Epithelial cell of proximal tubule (primary cell): ENCODE measurements at places on chromosomes 5 and 9. TPM values are rescaled to one million over a fixed set of nuclear protein-coding genes. Genes with fewer than 3 reads are reported as not detected.

The ECSCR gene
- total RNA-seq = 0.12 and 0.65 TPM in 2 replicates

The GGTA1 gene
- 0.14 TPM in 1 of 2 replicates, not detected in the other for total RNA-seq

The SPAAR gene
- total RNA-seq = 0.29 TPM in 1 of 2 replicates, not detected in the other

The ITK gene
- 0.29 TPM in 1 of 2 replicates, not detected in the other for total RNA-seq

The B4GALT7 gene
- total RNA-seq = 31.5 and 36.8 TPM in 2 replicates

The SCAI gene
- total RNA-seq = 2.1 and 4.3 TPM in 2 replicates

GRCh38 chr9:135819905-135820304 lies 87.4 kb downstream of the CAMSAP1 start:
- no peak for DNase-seq

GRCh38 chr9:84379740-84380139 lies 39.2 kb upstream of the SLC28A3 start:
- no peak for DNase-seq

- DNase-seq = no peak
Observed at GRCh38 chr9:71058660-71059059, 62.8 kb downstream of the TRPM3 start.

DNA sequence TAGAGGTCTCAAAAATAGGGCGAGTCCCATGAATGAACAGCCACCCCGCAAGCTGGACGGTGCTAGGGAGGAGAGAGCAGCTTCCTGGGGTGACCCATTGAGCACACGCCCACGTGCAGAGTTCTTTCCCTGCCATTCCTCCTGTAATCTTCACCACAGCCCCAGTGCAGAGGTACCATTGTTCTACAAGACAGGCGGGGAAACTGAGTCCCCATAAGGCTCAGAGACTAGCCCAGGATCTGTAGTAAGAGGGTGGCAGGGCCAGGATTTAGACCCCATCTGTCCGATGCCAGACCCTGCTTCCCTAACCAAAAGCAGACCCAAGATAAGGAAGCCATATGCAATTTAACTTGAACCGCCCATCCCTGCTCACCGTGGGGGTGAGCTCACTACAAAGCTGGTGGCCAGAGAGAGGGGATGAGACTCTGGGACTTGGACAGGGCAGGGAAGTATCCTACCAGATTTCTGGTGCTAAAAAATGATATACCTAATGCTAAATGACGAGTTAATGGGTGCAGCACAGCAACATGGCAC lies 36.7 kb upstream of the ORM1 start:
- DNase-seq = no peak

DNA sequence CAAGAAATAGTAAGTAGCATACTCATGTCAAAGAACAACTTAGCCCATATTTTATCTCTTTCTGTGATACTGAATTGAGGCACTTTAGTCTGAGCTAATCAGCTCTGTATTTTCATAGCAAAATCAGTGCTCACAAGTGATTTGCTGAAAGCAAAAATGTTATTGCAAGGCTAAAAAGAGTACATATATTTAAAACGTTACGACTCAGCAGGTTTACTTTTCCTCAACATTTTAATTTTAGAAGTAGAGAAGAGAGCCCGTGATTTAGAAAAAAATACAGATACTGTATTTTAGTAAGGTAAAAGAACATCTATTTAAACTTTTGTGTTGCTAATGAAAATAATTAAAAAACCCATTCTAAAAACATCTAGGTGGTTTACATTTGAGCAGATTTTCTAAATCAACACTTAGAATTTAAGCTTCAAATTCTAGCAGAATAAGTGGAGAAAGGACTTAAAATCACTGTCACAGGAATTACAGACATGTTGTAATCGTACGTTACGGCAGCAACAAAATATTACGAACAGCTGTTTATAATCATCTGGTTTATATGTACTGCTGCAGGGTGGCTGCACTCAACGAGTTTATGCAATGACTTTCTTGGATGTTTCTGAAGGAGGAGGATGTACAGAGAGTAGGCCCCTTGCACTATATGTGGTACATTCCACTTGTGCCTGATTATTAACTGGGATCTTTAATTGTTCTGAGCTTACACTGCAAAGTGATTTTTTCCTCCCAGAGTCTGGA lies 20.1 kb downstream of the SREK1 start:
- no peak for DNase-seq

DNA sequence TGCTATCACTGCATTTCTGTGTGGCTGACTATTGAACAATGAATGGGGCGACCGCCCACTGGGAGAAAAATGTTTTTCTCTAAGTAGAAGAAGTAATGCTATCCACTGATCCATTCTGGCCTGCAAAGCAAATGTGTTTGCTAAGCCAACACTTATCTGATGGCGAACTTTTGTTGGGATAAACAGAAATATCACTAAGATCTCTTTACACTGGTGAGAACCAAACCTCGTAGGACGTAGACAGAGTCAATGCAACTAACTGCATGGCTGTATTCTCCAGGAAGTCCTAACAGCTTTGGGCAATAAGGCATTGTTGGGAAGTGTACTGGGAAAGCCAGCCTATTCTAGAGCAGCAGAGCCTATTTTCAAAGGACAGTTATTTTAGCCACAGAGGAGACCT lies 77.7 kb downstream of the ANKH start:
- DNase-seq = no peak

- DNase-seq = no peak
Observed at GRCh38 chr9:99748266-99748665, 73.4 kb upstream of the NR4A3 start.

DNA sequence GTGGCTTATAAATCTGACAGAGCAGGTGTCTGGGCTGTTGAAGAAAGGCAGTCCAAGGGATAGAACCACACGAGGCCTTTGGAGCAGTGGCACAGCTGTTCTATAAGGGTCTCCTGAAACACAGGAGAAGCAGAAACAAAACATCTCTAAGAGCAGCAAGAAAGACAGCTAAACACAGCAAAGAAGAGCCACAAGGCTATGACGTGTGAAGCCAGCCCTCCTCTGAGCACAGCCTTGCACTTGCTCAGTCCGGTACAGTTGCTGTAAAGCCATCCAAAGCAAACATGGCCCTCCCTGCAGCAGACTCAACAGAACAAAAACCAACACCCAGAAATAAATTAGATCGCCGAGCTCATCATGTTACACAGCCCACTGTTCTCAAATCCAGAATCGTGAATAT lies 2.6 kb upstream of the GZMK start:
- no peak for DNase-seq

DNA sequence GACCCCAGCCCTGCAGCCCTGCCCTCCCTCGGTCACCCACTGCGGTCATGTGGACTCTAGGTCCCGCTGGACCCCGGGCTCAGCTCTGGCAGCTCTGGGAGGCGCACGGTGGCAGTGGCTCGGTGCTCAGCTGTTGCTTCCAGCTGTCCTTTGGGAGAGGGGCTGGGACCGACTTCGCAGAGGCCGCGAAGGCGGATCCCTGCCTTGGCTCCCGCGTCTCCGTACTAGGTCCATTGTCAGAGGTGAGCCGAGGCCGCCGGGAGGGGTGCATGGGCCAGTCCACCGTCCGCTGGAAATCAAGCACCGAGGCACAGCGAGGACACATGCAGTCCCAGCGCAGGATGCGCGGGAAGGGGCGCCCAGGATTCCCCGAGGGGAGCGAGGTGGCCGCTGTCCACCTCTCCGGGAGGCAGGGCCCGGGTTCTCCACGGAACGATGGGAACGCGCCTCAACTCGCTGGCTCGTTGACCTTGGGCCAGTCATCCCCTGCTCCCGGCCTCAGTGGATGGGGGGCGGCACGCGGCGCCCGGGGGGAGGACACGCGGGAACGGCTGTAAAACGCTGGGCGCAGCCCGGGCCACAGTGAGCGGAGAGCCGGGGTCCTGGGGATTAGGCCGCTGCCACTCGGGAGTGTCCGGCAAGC lies 732 bp downstream of the GBGT1 start:
- no peak for DNase-seq

DNA sequence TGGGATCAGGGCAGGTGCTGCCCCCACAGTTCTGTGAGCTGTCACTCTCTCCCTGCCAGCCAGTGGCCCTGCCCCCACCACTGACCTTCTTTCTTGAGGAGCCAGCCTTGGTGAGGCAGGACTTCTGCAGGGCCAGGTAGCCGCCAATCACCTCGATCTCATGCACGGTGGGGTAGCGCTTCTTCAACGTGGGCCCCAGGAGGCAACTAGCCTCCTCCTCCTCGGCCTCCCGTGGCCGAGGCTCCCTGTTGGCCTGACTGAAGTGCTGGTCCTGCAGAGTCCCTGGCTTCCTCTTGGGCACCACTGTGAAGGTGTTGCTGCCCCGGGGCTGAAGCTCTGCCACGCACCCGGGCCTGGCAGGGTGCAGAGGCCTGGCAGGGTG lies 1.6 kb downstream of the TPRN start:
- no peak for DNase-seq

GRCh38 chr5:123119334-123119986 lies 30.4 kb downstream of the PRDM6 start:
- DNase-seq = no peak

DNA sequence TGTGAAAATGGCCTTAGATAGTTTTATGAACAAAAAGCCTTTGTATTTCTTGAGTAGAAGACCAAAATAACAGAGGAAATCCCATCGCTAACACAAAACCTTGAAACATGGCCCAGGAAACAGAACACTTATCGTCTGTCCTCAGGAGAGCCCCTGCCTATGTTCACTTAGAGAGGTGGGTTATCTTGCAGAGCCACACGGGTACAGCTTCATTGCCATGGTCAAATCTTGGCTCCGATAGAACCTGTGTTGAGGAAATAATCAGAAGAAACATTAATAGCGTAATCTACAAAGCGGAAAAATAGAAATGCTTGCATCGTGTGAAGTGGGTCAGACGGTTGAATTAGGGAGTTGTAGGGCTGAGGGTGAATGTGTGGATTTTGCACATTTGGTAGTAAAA lies 216.1 kb downstream of the MAST4 start:
- no peak for DNase-seq

DNA sequence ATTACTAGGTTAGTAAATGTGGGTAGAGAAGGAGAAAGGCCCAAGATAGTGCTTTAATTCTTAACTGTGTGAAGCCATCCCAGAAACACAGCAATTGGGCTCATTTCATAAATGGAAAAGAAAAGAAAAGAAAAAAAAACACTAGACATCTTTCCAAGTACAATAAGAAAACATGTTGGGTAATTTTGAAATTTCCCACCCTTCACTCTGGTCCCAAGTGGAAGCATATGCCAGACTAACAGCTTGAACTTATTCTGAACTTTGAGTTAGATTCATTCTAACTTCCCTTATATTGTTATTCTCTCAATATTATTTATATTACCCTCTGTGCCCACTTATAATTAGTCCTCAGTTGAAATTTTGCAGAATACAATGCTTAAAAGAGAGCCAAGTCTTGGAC lies 113.4 kb upstream of the GHR start:
- no peak for DNase-seq

DNA sequence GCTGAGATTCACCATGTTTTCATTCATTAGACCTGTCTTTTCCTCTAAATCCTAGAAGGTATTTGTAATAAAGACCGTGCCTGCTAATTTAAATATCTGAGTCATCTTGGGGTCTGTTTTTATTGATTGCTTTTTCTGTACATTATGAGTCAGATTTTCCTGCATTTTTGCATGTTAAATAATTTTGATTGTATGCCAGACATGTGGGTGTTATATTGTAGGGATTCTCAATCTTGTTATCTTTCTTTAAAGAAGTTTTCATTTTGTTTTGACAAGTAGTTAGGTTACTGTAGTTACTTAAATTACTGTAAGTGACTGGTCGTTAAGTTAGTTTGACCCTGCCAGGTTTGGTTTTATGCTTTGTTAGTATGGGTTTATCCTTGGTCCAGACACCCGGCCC lies 35.1 kb downstream of the EXOSC2 start:
- DNase-seq = no peak

- no peak for DNase-seq
Observed at GRCh38 chr9:134575103-134575900, 66.3 kb upstream of the COL5A1 start.

DNA sequence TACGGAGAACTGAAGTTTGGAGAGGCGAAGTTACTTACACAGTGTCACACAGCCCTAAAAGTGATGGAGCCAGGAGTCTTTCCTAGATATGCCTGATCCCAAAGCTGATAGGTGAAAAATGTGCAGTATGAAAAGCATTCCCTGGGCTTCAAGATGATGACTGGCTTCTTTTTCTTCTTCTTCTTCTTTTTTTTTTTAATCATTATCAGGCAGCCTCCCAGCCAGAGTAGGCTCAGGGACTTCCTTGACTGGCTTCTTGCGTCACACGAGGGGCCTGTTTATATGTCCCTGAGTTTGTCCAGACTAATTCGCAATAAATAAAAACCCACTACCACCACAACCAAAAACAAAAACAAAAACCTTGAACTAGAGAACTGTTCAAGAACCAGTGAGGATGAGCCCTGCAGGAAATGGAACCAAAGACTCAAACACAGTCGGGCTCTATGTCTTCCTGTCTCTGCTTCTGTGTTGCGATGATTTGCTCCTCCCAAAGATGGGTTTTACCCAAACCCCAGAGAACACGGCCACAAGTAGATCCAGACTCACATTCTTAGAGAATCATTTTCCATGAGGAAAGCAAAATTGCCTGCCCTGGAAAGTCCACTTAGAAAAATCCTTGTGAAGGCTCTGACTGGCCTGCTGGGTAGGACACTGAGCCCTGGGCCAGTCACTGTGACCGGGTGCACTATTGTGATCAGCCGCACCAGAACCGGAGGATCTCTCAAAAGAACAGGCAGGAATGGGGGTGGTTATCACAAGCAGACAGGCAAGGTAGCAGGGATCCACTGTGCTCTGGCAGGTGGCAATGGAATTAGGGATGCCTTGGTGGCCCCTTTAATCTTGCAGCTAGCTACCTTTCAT lies 38.0 kb upstream of the ADAM19 start:
- no peak for DNase-seq

GRCh38 chr5:13524936-13525335 lies 419.6 kb downstream of the DNAH5 start:
- DNase-seq = no peak

GRCh38 chr5:31156631-31157160 lies 36.8 kb upstream of the CDH6 start:
- no peak for DNase-seq
